ENCODE measurements at places on chromosomes 3 and 15.

DNA sequence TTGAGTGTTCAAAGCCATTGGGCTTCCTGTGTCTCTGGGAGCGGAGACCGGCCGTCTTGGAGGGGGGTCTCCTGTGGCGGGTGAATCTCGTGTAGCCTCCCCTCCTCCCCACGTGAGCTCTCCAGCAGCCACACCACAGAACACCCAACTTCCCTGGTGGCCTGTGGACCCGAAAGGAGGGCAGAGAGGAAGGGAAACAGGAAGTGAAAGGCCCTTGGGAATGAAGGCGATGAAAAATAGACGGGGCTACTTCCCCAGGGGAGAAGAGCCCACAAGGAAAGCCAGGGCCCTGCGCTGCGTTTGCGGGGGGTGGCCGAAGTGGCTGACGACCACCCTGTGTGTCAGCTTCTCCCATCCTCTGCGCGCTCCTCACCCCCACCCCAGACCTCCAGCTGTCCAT is 5.4 kb downstream of the ANKRD63 start:
- DNase-seq = no peak
- no peak overlapping the region for H3K4me3 ChIP-seq
- no peak overlapping the region for H3K27ac ChIP-seq
- no peaks in the 10 kb centered on the region for H3K36me3 ChIP-seq

GRCh38 chr3:52891164-52891563 is 6.2 kb downstream of the STIMATE start:
- no peak for DNase-seq
- H3K27me3 ChIP-seq = no peaks in the 10 kb centered on the region
- peaks cover 68% of the 10 kb centered on the region for H3K4me1 ChIP-seq
- H3K27ac ChIP-seq = peak overlapping the region; percentile 74

GRCh38 chr3:54131890-54132289 is 9.5 kb downstream of the CACNA2D3 start:
- H3K36me3 ChIP-seq = no peaks in the 10 kb centered on the region
- no peaks in the 10 kb centered on the region for H3K27me3 ChIP-seq
- no peaks in the 10 kb centered on the region for H3K4me1 ChIP-seq
- DNase-seq = no peak

- H3K4me1 ChIP-seq = no peaks in the 10 kb centered on the region
- no peak for DNase-seq
- no peak overlapping the region for H3K4me3 ChIP-seq
Observed at GRCh38 chr3:175192536-175192935, 333.4 kb downstream of the NAALADL2 start.

- no peak overlapping the region for H3K4me3 ChIP-seq
- no peak overlapping the region for H3K27ac ChIP-seq
- no peak for DNase-seq
Observed at GRCh38 chr3:179088306-179088705, 16.7 kb upstream of the ZMAT3 start.

DNA sequence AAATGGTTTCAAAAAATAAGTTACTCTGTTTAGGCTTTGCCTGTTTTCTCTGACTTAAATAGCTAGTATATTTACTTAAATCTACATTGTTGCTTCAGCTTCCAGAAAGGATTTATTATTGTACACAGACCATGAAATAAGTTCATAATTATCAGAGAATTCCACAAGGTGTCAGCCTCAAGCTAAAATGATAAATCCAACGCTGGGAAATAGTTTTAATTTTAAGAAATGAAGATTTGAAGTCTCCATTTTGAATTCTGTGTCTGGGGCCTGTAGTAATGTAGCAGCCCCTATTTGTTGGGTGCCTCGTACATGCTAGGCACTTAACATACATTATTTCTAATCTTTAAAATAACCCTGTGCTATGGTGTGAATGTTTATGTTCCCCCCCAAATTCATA is 92.6 kb upstream of the KCNMB2 start:
- no peak overlapping the region for H3K27ac ChIP-seq
- no peak for DNase-seq
- H3K4me1 ChIP-seq = no peaks in the 10 kb centered on the region
- H3K27me3 ChIP-seq = peaks cover 12% of the 10 kb centered on the region
- no peak overlapping the region for H3K4me3 ChIP-seq
- no peaks in the 10 kb centered on the region for H3K36me3 ChIP-seq

DNA sequence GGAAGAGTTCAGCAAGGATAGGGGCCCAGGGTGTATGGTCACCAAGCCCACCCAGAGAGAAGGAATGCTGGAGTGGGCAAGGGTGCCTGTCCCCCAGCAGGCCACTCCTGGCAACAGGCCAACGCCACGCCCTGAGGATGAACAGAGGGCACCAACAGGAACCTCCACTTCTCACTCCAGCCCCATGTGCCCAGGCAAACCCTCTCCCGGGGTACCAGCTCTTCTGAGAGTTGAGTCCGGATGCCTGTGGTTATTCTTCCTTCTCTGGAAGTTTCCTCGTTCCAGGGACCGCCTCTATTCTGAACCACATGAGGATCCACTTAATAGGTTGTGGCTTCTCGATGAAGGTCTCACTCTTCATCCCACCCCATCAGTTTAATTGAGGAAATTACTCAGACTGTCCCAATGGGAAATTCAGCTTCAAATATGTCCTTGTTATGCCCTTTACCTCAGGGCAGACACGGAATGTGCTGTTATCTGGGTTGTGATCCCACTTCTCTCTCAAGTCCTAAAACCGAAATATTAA is 114.3 kb downstream of the LIPC start:
- peaks cover 21% of the 10 kb centered on the region for H3K4me1 ChIP-seq
- no peaks in the 10 kb centered on the region for H3K27me3 ChIP-seq
- peaks cover 6% of the 10 kb centered on the region for H3K36me3 ChIP-seq
- H3K27ac ChIP-seq = peak overlapping the region; percentile 84
- H3K4me3 ChIP-seq = peak overlapping the region; percentile 5

- peaks cover 56% of the 10 kb centered on the region for H3K27me3 ChIP-seq
- peak; percentile 50 for DNase-seq
- peaks cover 10% of the 10 kb centered on the region for H3K4me1 ChIP-seq
- peak overlapping the region; percentile 71 for H3K4me3 ChIP-seq
Observed at GRCh38 chr15:42056934-42057798, 36.3 kb upstream of the PLA2G4E start.

DNA sequence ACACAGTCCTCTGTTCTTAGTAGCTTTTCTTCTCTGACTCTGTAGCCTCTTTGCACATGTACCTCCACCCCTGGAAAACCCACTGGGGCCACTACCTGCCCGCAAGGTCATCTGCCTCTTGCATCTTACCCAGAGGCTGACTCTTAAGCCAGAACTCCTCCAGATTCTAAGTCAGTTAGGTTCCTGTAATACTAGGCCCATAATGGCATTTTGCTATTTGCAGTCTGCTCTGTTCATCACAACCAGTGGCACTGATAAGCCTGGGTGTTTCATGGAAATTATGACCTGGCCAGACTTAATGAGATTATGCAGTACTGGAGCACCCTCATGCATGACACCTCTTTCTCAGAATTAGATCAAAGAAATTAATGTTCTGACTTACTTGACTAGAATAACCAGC is 31.7 kb upstream of the ATG7 start:
- no peaks in the 10 kb centered on the region for H3K4me1 ChIP-seq
- no peak for DNase-seq
- H3K4me3 ChIP-seq = no peak overlapping the region
- no peaks in the 10 kb centered on the region for H3K36me3 ChIP-seq

DNA sequence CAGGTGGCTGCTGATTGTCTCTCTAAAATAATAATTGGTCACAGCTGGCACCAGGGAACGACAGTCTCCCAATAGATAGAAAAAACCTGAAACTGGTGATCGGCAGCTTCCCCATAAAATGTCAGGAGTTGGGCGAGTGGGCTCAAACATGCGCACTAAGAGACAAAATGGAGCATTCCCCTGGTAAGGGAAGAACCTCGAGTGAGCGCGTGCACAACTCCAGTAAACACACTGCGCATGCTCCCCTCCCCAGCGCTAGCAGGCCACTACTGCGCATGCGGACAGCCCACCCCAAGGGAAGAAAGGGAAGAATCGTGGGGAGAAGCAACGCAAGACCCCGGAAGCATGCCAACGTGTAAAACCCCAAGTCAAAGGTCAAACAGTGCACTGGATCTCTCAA is 7.7 kb upstream of the STARD5 start:
- H3K4me3 ChIP-seq = no peak overlapping the region
- no peak for DNase-seq
- no peaks in the 10 kb centered on the region for H3K36me3 ChIP-seq
- H3K4me1 ChIP-seq = peaks cover 3% of the 10 kb centered on the region
- H3K27ac ChIP-seq = no peak overlapping the region

DNA sequence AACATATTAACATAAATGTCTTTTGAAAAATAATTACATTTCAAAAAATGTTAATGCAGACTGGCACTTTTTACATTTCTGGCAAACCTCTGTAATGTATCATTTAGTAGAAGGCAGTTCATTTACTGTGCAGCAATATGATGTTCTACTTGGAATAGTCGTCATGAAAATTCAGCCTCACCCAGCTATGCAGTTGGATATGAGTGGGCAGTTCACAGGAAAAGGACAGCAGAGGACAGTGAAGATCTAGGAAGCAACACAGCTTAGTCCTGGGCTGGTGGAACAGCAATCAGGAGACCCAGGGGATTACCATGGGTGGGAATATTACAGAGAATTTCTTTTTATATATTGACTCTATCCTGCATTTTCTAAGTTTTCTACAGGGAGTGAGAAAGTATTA is 63.6 kb downstream of the ANO10 start:
- no peak overlapping the region for H3K27ac ChIP-seq
- no peak overlapping the region for H3K4me3 ChIP-seq
- no peaks in the 10 kb centered on the region for H3K27me3 ChIP-seq
- DNase-seq = no peak

DNA sequence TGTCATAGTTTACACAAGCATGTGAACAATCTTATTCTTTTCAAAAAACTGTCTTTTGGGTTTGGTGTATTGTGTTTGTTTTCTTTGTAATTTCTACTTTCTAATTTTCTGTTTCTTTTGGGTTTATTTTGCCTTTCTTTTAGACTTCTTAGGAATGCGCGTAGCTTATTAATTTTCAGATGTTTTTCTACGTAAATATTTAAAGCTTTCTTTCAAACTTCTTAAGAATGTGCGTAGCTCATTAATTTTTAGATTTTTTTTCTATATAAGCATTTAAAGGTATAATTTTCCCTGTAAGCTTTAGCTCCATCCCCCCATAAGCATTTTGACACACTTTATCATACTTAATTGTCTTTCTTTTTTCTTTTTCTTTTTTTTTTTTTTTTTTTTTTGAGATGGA is 55.2 kb downstream of the RAD54L2 start:
- DNase-seq = no peak
- H3K4me1 ChIP-seq = peaks cover 20% of the 10 kb centered on the region
- H3K36me3 ChIP-seq = peaks cover 34% of the 10 kb centered on the region
- H3K27me3 ChIP-seq = no peaks in the 10 kb centered on the region
- H3K4me3 ChIP-seq = no peak overlapping the region

DNA sequence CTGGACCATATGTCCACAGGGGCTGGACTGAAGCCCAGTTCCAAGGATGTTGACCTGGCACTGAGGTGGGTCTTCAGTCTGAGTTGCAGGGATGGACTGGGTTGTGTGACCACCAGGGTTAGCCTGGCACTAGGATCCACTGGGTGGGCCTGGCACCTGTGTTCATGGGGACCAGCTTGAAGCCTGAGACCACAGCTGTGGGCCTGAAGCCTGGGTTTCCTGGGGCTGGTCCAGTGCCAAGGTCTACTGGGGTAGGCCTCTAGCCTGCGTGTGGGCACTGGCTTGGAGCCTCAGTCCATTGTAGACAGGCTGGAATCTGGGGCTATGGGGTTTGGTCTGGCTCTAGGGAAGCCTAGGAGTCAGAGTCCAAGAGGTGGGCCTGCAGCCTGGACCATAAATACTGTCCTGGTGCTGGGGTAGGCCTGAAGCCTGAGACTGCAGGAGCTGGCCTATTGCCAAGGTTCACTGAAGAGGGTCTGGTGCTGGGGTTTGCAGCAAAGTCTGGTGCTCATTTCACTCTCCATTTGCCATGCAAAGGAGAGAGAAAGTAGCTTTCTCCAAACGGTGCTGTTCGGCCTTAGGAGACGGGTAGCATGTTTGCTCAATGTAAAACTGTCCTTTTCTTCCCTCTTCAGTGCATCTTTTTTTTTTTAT is 51.2 kb upstream of the TBC1D5 start:
- no peak for DNase-seq
- no peak overlapping the region for H3K27ac ChIP-seq
- H3K4me1 ChIP-seq = no peaks in the 10 kb centered on the region
- H3K36me3 ChIP-seq = no peaks in the 10 kb centered on the region
- H3K4me3 ChIP-seq = no peak overlapping the region
- H3K27me3 ChIP-seq = peaks cover 30% of the 10 kb centered on the region

- no peak overlapping the region for H3K27ac ChIP-seq
- no peaks in the 10 kb centered on the region for H3K4me1 ChIP-seq
- H3K36me3 ChIP-seq = no peaks in the 10 kb centered on the region
- no peaks in the 10 kb centered on the region for H3K27me3 ChIP-seq
- DNase-seq = no peak
- H3K4me3 ChIP-seq = no peak overlapping the region
Observed at GRCh38 chr3:159416856-159417255, 571.8 kb upstream of the IL12A start.

GRCh38 chr3:46096336-46096735 is 69.1 kb upstream of the XCR1 start:
- H3K4me1 ChIP-seq = peaks cover 58% of the 10 kb centered on the region
- H3K4me3 ChIP-seq = no peak overlapping the region
- DNase-seq = no peak
- peaks cover 6% of the 10 kb centered on the region for H3K36me3 ChIP-seq

DNA sequence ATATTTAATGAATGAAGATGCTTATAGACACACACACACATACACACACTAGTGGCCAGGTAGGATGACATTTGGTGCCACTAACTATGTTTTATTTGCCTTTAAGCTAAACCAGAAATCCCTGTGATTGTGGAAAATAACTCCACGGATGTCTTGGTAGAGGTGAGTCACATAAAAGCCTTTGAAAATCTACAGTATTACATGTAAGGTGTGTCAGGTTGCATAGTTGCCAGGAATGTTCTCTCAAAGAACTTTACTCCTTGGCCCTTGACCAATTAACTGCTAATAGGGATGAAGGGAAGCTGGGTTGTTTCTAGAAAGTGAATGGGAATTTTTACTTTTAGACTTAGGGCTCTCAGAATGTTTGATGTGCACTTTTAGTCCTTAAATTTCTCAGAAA is 9.9 kb downstream of the ZBED2 start:
- DNase-seq = no peak
- no peak overlapping the region for H3K27ac ChIP-seq
- no peak overlapping the region for H3K4me3 ChIP-seq
- H3K4me1 ChIP-seq = peaks cover 18% of the 10 kb centered on the region

DNA sequence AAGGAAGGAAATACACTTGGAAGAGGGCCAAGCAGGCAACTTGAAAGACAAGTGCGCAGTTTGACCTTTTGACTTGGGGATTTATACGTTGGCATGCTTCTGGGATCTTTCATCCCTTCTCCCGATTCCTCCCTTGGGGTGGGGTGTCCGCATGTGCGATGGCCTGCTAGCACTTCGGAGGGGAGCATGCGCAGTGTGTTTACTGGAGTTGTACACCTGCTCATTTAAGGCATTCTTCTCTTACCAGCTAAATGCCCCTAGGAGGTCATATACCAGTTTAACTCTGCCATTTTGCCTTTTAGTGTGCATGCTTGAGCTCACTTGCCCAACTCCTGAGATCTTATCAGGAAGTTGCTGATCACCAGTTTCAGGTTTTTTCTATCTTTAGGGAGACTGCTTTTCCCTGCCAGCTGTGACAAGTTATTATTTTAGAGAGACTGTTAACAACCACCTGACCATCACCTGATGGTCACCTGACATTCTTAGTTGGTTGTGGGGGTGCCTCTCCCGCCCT is 63.5 kb downstream of the BFSP2 start:
- no peak for DNase-seq
- H3K27ac ChIP-seq = no peak overlapping the region
- no peak overlapping the region for H3K4me3 ChIP-seq
- H3K27me3 ChIP-seq = peaks cover 11% of the 10 kb centered on the region
- H3K4me1 ChIP-seq = peaks cover 5% of the 10 kb centered on the region
- H3K36me3 ChIP-seq = peaks cover 3% of the 10 kb centered on the region

Data from effector memory CD8-positive, alpha-beta T cell (primary cell).